ENCODE measurements at places on chromosomes 2 and 18.

DNA sequence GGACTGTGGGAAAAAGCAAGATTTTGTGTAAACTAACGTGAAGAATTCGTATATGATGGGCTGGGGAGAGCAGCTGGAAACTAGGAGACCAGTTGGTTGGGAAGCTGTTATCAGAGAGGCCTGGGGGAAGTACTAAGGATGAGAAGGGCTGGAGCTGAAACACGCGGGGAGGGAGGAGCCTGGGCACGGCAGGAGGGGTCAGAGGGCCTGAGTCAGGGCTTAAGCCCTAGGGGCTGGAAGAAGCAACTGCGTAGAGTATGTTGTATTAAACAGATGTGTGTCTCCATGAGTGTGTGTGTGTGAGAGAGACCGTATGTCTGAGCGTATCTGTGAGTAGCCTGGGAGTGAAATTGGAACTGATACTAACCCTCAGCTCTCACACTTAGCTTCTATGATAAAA, 8.4 kb downstream of the POMC start:
- no peak for DNase-seq

GRCh38 chr2:136113209-136113971, 4.6 kb downstream of the CXCR4 start:
- DNase-seq: no peak

DNA sequence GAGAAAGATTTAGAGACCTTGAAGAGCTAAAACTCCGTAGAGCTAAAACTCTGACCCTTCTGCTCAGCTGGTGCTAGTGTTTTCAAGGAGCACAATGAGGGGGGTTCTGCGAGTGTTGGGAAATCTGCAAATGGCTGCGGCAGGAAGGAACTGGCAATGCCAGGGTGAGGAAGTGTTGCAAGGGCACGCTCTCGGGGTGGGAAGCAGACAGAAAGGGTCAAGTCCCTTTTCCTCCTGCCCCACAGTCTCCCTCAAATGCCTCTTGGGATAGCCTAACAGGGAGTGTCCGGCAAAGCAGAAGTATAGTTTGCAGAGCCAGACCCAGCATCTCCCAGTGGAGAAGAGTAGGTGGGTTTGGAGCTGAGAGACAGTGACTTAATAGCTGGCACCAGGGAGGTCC, 60.5 kb downstream of the NCAPH start:
- DNase-seq: no peak

DNA sequence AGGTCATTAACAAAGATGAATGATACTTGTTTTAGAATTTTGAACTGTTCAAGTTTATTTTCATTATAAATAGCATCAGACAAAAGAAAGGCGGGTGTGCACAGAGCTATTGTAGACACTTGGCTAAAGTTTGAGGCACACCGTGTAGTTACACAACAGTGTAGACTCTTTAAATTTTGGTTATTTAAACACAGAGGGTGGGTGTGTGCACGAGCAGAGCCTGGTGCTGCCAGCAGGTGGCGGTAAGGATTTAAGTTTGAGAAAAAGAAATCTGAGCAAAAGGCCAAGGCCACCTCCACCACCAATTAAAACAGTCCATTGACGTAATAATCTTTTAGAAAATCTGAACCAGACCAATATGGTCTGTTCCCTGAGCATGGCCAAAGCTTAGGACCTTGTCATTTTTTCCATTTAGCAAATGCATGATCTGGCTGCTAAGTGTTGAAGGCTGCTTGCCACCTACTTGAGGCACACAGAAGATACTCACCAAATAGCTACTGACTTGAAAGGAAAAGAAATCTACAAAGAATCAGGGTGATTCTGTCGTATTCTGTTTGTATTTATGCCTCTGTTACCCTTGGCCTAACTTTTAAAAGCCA, 14.3 kb downstream of the COPS7B start:
- no peak for DNase-seq

DNA sequence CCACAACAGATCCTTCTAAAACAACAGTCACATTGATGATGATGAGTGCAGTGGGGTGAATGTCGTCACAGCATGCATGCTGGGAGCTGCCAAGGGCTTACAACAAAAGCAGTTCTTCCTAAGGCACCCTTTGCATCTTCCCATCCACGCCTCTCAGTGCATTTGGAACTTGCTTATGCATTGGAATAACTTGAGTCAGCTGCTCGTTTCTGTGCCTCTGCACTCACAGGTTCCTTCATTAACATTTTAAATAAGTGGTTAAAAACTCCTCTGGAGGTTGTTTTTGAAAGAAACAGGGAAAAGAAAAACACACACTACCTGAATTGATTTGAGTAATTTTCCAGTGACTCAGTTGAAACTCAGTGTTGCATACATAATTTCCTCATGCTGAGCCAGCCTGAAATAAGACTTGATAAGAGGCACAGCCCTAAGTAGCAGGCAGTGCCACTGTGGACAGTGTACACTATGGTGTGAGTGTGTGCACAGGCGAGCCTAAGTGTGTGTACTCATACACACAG, 46.8 kb upstream of the TRIM43B start:
- no peak for DNase-seq

DNA sequence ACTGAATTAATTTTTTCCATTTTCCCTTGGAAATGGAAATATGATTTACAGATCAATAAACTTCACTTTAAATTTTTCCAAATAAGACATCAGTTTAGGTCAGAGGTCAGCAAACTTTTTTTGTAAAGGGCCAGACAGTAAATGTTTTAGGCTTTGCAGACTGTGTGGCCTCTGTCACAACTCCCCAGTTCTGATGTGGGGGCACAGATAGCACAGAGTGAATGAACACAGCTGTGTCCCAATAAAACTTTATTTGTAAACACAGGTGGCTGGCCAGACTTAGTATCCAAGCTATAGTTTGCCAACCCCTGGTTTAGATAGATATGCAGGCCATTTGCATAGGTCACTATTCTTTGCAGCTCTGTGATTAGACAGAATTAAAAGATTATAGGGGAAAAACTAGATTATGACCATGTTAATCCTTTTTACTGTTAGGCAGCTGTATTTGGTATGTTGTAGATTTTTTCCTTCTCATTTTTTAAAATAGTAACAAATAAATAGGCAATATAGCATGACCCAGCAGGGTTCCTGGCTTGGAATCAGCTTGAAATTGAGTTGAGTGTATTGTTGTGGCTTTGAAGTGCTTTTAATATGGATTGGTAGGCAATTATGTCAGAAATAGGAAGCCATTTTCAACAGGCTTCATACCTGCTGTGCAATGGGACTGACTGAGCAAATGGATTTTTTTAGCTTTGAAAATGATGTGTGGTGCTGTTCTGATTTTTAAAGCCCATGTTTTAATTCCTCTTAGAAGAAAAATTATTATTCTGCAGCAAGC, 59.7 kb downstream of the WDSUB1 start:
- DNase-seq: peak; percentile 45

DNA sequence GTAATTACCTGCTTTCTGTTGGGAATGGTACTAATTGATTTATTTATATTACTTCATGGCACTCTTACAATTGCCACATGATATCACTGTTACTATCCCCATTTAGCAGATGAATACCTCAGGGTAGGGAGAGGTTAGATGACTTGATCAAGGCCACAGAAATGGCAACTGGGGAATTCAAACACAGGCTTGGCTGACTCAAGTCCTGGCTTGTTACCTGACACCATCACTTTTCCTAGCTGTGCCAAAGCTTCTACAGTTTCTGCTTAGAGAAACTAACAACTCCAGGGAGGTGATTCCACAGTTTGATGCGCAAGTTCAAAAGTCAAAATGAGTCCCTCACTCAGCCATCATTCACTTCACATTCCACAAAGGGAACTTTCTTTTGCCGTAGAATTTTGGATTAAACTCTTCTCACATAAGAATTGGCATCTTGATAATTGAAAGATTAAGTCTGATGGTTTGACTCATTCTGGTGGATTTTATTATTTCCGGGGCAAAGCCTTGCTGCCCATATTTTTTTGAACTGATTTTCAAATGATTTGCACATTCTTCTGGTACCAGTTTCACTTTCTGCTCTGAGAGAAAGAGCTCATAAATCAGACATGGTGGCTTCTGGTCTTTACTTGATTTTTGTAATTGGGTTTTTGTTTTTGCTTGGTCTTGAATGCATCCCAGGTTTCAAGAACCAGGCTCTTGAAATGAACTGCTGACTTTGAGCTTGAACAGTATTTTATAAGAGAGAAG, 656.8 kb downstream of the BCL11A start:
- DNase-seq: no peak

DNA sequence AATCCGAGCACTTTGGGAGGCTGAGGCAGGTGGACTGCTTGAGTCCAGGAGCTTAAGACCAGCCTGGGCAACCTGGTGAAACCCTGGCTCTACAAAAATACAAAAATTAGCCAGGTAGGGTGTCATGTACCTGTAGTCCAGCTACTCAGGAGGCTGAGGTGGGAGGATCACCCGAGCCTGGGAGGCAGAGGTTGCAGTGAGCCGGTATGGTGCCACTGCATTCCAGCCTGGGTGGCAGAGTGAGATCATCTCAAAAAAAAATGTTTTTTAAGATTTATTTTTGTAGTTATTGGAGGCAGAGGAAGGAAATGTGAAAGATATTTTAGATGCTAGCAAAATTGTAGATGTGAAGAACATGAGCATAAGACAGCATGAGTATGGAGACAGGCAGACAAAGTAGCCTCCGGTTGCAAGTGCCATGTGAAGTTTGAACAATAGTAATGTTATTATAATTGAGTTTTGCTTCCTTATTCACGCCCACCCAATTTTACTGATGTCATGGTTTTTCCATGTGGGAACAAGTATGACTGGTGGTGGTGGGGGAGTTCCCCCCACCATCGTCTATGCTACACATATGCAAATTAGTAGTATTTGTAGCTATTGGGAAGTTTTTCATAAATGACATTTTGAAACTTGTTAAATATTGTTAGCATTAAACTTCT, 18.0 kb downstream of the REL start:
- DNase-seq: no peak

GRCh38 chr2:51003345-51004192, 28.4 kb downstream of the NRXN1 start:
- DNase-seq: no peak

- no peak for DNase-seq
These were observed 24.8 kb upstream of the TBC1D8 start for GRCh38 chr2:101175991-101176390.

DNA sequence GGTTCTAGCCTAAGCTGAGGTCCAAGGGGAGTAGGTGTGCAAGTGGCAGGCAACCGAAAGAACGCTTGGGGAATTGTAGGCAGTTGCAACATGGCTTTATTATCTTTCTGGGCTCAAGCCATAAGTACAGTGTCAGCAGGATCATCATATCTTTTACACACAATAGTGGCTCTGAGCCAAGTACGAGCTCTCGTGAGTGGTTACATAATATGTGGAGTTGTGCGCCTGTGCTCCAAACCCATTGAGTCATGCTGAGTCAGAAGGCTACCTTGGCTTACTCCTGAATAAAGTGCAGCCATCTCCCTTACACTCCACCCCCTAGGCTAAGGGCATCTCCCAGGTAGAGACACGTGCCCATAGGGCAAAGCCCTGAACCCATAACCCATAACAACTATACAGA, 233.9 kb downstream of the SATB2 start:
- DNase-seq: no peak

DNA sequence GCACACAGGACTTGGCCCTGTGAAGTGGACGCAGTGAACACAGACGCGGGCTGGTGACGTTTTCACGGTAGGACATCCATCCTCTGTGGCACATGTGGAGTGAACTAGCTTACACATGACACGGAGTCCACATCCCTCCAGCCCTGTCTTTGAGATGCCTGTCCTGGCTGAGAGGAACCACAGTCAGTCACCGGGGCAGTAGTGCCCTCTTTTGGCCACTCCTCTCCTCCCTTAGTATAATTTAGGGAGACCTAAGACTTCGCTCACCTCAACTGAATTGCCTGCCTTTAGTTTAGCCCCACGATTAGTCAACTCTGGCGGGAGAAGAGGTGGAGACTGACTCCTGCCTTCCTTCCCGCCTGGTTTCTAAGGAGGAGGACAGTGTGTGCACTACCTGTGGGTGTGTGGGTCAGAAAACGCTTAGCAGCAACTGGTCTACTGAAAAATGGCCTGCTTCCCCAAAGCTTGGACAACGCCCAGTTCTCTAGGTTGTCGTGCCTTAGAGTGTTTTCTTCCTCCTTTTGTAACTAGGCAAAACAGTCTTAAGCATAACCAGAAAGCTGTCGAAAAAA, 70.6 kb downstream of the MBP start:
- no peak for DNase-seq

DNA sequence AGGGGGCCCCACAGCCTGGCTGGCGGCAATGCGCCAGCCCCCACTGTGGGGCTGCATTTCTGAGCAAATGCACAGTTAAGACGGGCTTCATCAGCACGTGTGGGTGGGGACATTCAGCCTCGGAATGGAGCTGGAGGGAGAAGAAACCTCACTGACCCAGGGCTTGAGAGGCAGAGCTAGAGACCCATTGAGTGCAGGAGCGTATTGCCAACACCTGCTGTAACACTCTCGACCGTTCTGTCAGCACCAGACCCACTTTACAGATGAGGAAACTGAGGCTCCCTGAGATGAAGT, 200.9 kb upstream of the RAB6C start:
- no peak for DNase-seq

DNA sequence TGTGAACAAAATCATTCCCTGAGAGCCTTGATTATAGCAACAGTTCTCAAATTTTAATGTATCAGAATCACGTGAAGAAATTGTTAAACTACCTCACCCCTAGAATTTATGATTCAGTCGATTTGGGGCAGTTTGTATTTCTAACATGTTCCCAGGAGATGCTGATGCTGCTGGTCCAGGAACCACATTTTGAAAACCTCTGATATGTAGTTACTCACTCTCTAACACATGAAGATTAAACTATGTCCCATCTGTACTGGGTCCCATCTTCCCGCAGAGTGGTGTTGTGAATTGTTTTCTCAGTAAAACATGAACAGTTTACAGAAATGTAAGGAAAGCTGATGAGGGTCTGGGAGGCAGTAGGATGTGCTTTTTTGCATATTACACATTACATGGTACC, 223.1 kb downstream of the CDH20 start:
- DNase-seq: no peak

GRCh38 chr2:132915812-132916549, 246.0 kb upstream of the LYPD1 start:
- DNase-seq: no peak

GRCh38 chr2:213080969-213081617, 70.3 kb downstream of the IKZF2 start:
- no peak for DNase-seq

DNA sequence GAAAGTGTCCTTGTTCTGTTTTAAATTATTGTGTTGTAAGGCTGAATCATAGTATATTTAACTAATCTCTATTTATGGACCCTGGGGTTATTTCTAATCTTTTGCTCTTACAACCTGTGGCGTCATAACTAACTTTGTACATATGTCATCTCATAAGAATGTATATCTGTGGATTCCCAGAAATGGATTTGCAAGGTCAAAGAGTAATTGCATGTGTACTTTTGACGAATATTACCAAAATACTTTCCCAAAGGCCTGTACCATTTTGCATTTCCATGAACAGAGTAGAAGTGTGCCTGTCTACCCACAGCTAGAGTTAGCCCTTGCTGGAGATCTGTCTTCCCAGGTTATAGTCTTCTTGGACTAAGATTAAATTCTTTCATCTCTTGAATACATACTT, 42.8 kb downstream of the SEMA4F start:
- no peak for DNase-seq

DNA sequence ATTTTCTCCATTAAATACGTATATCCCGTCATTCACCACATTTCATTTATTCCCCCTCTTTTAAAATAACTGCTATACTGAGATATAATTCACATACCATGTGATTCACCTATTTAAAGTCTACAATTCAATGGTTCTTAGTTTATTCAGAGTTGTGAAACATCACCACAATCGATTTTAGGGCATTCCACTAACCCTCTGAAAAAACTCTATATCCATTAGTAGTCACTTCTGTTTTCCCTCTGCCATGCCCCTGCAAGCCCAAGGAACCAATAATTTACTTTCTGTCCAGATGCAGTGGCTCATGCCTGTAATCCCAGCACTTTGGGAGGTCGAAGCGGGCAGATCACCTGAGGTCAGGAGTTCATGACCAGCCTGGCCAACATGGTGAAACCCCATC, 95.5 kb upstream of the FZD5 start:
- no peak for DNase-seq

Data from NCI-H2081 treated with DMSO at 0.1 percent for 48 hours (cell line).